Aorta (tissue), 5 donors: ENCODE measurements at places on chromosomes 1 and 21. TPM values are rescaled to one million over a fixed set of nuclear protein-coding genes. Genes with fewer than 3 reads are reported as not detected.
A peak's percentile ranks its signal among the peaks of the same experiment; 100 is the strongest.

GRCh38 chr1:175511496-175511895 is 231.9 kb downstream of the TNR start:
- DNase-seq: no peak

DNA sequence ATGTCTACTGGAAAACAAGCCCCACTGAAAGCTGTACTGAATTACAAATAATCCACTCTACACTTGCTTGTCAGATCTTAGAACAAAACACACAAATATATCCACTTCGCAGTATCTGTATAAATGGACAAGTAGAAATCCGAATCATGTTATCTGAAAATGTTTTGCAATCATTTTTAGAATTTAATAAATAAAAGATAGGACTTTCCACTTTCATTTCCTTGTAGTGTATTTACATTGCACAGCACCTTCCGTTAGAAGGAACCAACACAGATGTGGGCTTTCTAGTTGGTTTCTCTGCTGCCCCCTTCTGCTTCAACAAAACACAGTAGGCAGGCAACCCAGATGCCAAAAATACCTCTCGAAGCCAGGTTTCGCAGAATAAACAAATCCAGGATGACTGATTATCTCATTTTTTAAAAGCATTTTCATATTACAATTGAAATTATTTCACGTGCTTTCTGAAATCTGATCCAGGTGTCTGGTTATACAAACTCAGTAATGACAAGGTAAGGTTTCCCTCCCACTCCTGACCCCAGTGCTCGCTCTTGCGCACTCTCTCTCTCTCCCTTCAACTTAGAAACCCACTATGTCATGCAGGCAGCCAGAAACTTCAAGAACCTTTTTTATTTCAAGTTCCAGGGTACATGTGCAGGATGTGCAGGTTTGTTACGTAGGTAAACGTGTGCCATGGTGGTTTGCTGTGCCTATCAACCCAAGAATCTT is 389.9 kb downstream of the SMYD3 start:
- no peak for DNase-seq

KRTAP6-1 gene
- total RNA-seq: not detected

FMO4 gene
- total RNA-seq: 12.3 TPM

COL11A1 gene
- 8.4 TPM for total RNA-seq

DNA sequence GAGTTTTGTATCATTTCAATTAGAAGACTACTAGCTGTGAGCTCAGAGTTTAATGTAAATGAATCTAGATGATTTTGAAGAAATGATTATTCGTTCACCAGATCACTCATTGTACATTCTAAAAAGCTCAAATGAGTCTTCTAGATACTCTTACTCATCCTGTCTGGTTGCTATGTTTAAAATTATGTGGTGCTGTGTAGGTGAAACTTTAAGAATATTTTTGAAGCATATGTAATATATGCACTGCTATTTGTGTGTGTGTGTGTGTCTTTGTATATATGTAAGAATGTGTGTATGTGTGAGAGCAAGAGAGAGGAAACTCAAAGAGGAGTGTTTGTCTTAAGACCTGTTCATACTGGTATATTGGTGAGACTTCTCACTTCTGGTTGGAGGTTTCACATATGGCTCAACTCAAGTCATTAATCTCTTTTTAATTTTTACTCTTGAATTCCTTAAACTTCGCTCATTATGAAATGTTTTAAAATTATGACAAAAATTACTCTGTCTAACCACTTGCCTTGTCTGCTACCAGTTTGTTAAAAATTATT is 8.6 kb upstream of the C1orf105 start:
- no peak for DNase-seq

DNA sequence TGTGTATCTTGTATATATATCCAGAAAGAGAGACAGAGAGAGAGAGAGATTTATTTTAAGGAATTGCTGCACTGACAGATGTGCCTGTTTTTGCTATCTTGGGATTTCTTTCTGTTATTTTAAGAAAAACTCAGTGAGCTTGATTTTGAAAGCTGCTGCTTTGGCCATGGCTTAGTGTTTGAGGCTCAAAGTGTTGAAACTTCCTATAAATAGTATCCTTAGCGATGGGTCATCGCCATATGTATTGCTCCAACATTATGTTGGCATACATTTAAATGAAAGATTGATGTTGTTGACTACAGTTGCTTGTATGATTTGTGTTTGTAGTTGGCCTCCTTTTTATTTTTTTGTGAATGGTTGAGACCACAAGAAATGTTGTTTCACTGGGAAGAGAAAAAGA is 29.0 kb upstream of the NTPCR start:
- no peak for DNase-seq

GRCh38 chr1:6614019-6614928 is 743 bp downstream of the PHF13 start:
- DNase-seq: peak; percentile 91

DNA sequence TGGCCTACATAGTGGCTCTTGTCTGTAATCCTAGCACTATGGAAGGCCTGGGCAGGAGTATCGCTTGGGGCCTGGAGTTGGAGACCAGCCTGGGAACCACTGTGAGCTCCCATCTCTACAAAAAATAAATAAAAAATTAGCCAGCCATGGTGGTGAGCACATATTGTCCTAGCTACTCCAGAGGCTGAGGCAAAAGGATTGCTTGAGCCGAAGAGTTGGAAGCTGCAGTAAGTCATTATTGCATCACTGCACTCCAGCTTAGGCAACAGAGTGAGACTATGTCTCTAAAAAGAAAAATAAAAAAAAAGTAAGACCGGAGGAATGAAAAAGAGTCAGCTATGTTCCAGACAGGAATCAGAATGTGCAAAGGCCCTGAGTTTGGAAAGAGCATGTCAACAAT is 115.3 kb downstream of the CYYR1 start:
- DNase-seq: no peak

TNNT2 gene
- 0.36 TPM for total RNA-seq

UBAP2L gene
- total RNA-seq: 110 TPM

- no peak for DNase-seq
These were observed 17.5 kb downstream of the CHML start for GRCh38 chr1:241622669-241623068.

DNA sequence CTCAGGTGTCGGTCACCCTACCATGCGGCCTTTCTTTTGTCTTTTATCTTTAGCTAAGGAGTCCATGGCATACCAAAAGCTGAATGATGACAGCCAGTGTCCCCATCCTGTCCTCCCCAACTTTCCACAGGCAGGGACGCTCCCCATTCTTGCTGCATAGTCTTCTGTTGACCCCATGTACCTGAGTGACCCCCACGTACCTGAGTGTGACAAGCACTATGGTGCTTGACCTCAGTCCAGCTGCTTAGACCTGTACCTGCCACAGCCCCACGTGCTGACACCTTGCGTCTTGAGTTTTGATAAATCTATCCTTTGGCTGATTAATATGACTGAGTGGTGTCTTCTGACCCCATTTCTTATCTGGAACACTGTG is 26.9 kb downstream of the SKI start:
- no peak for DNase-seq

TRIM63 gene
- 0.19 TPM for total RNA-seq

- no peak for DNase-seq
These were observed 42.5 kb upstream of the DISC1 start for GRCh38 chr1:231584117-231584516.

HSD3B1 gene
- not detected for total RNA-seq

DNA sequence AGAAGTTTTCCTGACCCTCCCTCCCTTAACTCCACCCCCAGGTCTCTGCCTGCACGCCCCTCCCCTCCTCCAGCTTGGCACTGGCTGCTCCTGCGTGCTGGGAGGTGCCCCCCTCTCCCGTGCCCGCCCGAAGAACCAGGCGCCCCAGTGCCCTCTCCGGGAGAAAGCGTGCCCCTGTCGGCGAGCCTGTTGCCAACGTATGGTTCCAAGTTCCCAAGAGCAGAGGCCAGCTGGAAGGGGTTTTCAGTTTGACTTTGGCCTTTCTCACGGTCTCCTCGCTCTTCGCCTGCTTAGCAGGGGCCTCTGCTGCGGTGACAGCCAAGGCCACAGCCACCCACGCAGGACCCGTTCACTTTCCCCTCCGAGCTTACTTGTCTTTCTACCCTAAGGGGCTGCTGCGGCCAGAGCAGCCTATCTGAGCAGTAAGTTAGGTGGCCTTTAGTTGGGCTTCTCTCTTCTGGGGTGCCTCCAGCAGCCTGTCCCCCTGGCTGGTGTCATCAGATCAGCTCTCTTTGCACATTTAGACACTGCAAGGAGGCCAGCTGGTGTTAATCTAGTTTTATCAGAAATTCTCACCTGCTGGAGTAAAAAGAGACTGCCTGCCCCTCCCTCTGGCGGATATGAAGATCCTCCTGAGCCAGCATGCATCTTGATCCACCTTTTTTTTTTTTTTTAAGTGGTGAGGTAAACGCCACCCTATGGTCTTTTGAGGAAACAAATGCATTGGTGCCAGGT is 1.5 kb downstream of the STUM start:
- no peak for DNase-seq

XCL1 gene
- not detected for total RNA-seq

CCDC18 gene
- total RNA-seq: 5.9 TPM

DNA sequence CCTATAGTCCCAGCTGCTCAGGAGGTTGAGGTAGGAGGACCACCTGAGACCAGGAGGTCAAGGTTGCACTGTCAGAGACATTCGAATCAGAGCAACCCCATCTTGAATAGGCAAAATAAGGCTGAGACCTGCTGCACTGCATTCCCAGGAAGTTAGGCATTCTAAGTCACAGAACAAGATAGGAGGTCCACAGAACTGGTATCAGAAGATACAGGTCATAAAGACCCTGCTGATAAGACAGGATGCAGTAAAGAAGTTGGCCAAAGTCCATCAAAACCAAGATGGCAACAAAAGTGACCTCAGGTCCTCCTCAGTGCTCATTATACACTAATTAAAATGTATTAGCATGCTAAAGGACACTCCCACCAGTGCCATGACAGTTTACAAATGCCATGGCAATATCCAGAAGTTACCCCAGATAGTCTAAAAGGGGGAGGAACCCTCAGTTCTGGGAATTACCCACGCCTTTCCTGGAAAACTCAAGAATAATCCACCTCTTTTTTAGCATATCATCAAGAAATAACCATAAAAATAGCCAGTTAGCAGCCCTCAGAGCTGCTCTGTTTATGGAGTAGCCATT is 65.2 kb upstream of the KLHDC7A start:
- DNase-seq: no peak

GRCh38 chr21:39014747-39015146 is 168.5 kb downstream of the PSMG1 start:
- DNase-seq: no peak

PLA2G4A gene
- 4.6 TPM for total RNA-seq

DNA sequence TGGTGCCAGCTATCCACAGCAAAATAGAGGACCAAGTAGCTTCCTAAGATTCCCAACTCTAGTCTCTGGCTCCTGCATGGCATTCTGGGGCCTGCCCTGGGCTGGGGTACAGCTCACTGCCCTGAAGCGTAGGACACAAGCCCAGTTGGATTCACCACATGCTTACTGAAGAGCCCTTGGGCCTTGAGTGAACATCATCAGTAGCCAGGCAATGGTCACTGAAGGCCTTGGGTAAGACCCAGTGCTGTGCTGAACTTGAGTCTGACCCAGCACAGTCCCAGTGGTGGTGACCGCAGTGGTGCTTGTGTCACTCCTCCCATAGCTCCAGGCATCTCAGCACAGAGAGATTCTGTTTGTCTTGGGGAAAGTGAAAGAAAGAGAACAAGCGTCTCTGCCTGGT is 7.7 kb upstream of the LCE3A start:
- DNase-seq: no peak

- no peak for DNase-seq
These were observed 22.8 kb downstream of the PHC2 start for GRCh38 chr1:33408093-33408436.

CDCA8 gene
- total RNA-seq: 0.71 TPM

PFKFB2 gene
- 9.6 TPM for total RNA-seq

COL24A1 gene
- total RNA-seq: 2.2 TPM

GRCh38 chr1:109191377-109191776 is 22.3 kb upstream of the SARS1 start:
- DNase-seq: no peak

DNA sequence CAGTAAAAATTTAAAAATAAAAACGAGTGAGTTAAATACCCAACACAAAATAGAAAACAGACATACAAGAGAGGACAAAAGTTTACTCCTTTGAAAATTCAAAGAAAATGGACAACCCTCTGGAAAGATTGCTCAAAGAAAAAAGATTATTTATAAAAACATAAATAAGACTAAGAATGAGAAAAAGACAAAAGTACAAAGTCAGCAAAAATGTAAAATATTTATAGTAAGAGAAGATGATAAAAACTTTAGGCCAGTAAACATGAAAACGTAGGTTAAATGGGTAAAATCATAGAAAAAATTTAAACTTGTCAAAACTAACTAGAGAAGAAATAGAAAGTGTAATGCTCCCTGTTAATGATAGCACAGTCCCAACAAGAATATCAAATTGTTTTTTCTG is 31.9 kb upstream of the SLC45A1 start:
- no peak for DNase-seq

DNA sequence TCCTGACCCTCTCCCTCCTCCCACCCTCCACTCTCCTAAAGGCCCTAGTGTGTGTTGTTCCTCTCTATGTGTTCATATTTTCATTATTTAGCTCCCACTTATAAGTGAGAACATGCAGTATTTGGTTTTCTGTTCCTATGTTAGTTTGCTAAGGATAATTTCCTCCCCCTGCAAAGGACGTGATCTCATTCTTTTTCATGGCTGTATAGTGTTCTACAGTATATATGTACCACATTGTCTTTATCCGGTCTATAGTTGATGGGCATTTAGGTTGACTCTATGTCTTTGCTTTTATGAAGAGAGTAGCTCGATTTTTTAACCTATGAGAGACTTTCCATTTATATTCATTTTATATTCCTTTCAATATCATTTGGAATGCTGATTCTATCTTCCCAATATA is 7.9 kb upstream of the PTBP2 start:
- DNase-seq: no peak

GRCh38 chr1:56506951-56507491 is 72.3 kb downstream of the PLPP3 start:
- DNase-seq: no peak

DNA sequence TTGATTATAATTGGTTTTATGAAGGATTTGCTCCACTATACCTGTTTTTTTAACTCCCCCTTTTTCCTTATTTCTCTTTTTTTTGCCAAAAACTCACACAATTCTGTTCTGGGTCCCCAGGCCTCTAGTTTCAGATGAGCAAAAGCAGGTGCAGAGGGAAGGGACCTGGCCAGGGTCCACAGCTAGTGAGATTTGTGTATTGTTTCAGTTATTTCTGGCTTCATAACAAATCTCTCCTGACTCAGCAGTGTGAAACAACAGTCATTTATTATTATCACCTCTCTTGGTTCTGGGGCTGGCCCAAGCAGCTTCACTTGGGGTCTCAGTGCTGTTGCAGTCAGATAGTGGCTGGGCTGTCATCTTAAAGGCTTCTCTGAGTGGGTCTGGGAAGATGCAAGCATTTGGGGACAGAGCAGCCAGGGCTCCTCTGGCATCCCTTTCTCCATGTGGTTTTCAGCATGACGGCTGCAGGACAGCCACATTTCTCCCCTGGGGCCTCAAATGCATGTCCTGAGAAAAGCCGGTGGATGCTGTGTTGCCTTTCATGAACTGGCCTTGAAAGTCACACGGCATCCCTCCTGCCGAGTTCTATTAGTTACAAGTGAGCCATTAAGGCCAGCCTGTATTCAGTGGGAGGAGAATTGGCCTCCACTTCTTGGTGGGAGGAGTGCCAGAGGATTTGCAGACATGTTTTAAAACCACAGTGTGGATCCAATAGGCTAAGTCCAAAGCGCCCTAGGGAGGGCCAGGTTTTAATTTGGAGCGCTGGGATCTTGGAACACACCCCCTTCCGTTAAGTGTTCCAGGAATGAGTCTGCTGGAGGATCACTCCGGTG is 137.1 kb downstream of the CAMTA1 start:
- DNase-seq: peak; percentile 83

GRCh38 chr1:85440612-85441011 is 24.3 kb downstream of the DDAH1 start:
- DNase-seq: no peak

ACTN2 gene
- total RNA-seq: 40.5 TPM
